ENCODE measurements at places on chromosomes 4 and X.

DNA sequence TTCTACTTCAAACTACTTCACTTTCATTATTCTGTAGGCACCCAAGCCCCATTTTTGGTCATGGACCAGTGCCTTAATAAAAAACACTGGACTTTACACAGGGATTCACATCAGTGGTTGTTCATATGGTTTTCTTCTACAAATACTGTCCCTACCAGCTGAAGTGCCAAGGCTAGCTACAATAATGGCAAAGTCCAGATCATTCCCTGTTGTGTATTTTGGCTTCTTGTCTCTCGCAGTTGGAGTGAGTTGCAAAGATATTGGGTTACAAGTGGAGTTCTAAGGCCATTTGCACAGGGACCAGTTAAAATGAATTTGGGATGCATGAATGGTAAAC, 16.7 kb upstream of the ANKRD17 start:
- no peak for DNase-seq

DNA sequence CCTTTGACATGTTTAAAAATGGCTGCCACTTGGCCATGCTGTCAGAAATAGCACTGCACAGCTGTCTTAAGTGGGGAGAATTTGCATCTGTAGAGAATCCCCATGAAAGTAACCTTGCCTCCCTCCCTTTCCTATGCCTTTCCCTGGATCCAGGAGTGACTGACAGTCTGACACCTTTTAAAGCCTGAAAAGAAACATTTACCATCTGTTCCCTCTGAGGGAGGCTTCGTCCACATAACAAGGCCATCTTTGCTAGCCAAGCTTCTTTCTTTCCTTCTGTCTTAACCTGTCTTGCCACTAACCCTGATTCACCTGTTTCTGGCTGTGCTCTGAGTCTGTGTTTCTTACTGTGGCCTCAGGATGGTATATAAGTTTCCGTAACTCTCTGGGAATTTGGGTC, 21.3 kb upstream of the AADAT start:
- no peak for DNase-seq

DNA sequence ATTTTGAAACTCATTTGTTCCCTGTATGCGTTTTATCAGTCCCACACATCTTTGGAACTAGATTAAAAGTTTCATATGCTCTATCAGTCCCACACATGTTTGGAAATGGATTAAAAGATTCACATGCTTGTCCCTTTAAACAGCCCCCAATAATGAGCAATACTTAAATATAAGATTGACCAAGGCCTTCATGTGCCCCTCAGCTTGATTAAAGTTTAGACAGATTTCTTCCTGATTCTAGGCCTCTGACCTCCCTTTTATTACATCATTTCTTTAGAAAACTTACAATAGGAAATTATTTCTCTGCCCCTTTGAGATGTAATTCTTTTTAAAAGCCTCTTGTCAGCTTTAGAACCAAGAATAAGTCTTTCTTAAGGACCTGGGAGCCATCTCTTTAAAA, 31.7 kb upstream of the CABS1 start:
- no peak for DNase-seq

DNA sequence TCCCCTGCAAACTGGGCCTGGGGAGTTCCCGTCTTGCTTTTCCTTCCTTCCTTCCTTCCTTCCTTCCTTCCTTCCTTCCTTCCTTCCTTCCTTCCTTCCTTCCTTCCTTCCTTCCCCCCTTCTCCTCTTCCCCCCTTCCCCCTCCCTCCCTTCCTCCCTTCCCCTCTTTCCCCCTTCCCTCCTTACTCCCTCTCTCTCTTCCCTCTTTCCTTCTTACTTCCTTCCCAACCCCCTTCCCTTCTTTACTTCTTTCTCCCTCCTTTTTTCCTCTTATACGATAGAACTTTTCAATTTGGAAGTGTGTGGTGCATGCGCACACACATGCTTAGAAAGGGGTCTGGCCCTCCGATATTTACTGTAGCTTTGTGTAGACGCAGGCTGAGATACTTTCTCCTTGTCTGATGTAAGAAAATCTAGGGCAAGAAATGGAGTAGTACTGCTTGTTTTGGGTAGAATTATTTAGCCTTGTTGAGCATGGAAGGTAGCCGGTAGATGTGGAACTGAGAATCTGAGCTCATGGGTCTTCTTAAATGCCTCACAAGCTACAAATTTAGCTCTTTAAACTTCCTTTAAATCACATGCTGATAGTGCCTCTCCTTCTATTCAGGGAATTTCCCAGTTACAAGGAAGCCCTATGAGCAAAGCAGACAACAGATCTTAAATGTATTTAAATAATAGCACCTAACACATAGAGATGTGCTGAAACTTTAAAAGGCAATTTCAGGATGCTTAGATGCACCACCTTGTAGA, 189.6 kb downstream of the GPAT3 start:
- no peak for DNase-seq

DNA sequence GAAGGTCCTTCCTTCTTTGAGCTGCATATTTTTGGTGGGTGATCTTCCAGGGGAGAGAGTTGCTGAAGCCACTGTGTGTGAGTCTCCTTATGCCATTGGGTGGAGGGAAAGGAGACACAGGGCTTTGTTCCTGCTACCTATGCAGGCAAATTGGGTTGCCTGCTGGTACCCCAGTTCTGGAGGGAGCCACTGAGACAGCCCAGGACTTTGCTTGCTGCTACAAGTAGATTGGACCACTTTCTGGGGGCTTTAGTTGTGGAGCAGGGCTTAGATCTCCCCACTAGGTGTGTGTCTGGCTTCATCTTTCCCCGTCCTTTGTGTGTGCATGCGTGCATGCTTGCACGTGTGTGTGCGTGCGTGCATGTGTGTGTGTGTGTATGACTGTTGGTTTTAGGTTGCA, 10.0 kb downstream of the CITED1 start:
- DNase-seq = no peak

GRCh38 chr4:73693811-73694210, 46.6 kb upstream of the CXCL8 start:
- no peak for DNase-seq
